ENCODE measurements at places on chromosomes 2 and 18.

DNA sequence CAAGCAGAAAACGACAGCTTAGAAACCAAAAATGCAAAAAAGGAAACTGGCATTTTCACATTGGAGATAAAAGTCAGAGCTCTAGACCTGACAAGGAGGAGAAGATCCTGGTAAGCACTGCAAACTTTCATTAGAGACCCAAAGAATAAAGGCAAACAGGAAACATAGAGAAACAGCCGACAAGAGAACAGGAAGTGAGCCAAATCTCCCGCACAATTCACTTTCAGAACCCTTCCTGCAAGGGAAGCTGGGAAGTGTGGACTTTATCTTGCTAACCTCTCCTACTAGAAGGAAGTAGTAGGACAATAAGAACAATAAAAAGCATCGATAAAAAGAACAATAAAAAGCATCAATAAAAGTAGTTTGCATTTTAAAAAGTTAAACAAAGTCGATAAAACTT is 417.8 kb upstream of the SPHKAP start:
- no peak for DNase-seq

GRCh38 chr18:9731380-9731779 is 23.3 kb downstream of the RAB31 start:
- no peak for DNase-seq

- DNase-seq = no peak
These were observed 207.6 kb downstream of the PPP1R1C start for GRCh38 chr2:182193291-182193690.

GRCh38 chr2:104521247-104521646 is 332.7 kb upstream of the POU3F3 start:
- DNase-seq = no peak

GRCh38 chr2:121884078-121884477 is 128.6 kb downstream of the TSN start:
- no peak for DNase-seq

DNA sequence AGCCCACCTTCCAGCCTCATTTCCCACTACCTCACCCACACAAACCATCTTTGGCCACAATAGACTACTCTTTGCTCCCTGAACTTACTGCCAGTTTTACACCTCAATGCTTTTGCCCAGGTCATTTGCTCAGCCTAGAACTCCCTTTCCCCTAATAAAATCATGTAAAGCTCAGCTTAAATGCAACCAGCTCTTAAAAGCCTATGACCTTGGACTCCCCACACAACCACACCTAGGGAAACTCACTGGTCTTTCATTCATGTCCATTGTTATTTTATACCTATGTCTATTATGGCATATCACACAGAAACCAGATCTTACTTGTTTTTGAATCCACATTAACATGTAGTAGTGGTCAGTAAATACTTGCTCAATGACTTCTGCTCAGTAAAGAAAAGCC is 14.5 kb upstream of the XDH start:
- DNase-seq = no peak

GRCh38 chr2:124250433-124250832 is 225.3 kb downstream of the CNTNAP5 start:
- DNase-seq = no peak

DNA sequence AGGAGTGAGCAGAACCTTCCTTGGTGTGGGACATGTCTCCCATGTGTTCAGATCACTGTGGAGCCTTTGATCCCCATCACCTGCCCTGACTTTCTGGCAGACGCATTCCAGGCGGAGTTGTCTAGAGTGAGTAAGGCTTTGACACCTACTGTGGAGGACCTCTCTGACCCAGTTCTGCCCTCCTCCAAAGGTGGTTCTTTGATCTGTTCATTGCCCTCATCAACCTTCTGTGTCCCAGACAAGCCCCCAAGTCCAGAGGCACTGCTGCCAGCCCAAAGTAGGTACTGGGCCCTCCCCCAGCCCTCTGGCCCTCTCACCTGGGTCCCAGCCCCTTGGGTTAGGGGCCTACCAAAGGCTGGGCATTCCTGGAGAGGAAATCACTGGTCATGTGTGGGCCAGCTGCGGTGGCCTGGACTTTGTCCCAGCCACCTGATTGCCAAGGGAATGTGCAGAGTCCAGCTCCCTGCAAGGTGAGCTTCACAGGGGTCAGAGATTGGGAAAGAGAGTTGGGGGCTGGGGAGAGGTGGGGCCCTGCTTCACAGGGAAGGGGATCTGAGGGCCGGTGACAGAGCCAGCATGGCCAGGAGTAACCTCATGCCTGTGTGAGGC is 12.1 kb upstream of the FAHD2A start:
- no peak for DNase-seq
